ENCODE measurements at places on chromosomes 2 and 18. TPM values are rescaled to one million over a fixed set of nuclear protein-coding genes. Genes with fewer than 3 reads are reported as not detected.

- DNase-seq, result peak; percentile 18
- peak overlapping the region; percentile 19 for H3K4me3 ChIP-seq
- no peaks in the 10 kb centered on the region for H3K36me3 ChIP-seq
Measured at GRCh38 chr2:11558214-11558886, 24.5 kb downstream of the GREB1 start.

DNA sequence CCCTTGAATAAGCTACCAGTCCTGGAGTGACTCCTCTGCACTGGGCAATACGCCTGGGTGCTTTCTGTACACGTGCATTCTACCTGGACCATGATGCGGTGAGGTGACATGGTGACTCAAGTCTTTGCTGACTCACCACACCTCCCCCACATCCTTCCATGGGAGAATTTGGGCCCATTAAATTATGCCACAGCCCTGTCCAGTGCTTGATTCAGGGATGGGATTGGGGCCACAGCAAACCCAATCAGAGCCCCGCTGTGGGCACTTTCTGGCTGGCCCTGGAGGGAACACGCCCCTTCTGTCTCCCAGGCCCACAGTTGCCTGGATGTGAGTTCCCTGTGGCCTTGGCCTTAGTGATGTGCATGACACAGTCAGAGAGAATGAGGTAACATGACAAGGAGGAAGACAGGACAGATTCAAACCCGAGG, 86.9 kb downstream of the LRRC30 start:
- no peaks in the 10 kb centered on the region for H3K4me1 ChIP-seq
- H3K4me3 ChIP-seq, result no peak overlapping the region
- H3K27me3 ChIP-seq, result no peaks in the 10 kb centered on the region
- no peak overlapping the region for H3K27ac ChIP-seq
- no peaks in the 10 kb centered on the region for H3K36me3 ChIP-seq
- DNase-seq, result no peak

Gene DSG4
- total RNA-seq, result not detected

- no peaks in the 10 kb centered on the region for H3K36me3 ChIP-seq
- no peak overlapping the region for H3K27ac ChIP-seq
- H3K4me3 ChIP-seq, result no peak overlapping the region
Measured at GRCh38 chr2:49045083-49045482, 109.2 kb downstream of the FSHR start.

GRCh38 chr2:201156640-201157039, 26.3 kb upstream of the CASP10 start:
- no peaks in the 10 kb centered on the region for H3K36me3 ChIP-seq
- H3K4me1 ChIP-seq, result peaks cover 7% of the 10 kb centered on the region
- DNase-seq, result no peak
- no peaks in the 10 kb centered on the region for H3K27me3 ChIP-seq

GRCh38 chr2:64630752-64631151, 23.0 kb downstream of the SERTAD2 start:
- H3K27ac ChIP-seq, result no peak overlapping the region
- no peak overlapping the region for H3K4me3 ChIP-seq

Gene LOXHD1
- total RNA-seq, result not detected
